ENCODE measurements at places on chromosomes 7 and 10. TPM values are rescaled to one million over a fixed set of nuclear protein-coding genes. Genes with fewer than 3 reads are reported as not detected.

The AS3MT gene
- total RNA-seq: 0.34 TPM

The DIP2C gene
- total RNA-seq: 30.1 TPM

The FOXI2 gene
- not detected for total RNA-seq

The OR6B1 gene
- not detected for total RNA-seq

GRCh38 chr7:68224041-68224741 is 1227.6 kb downstream of the TYW1 start:
- H3K36me3 ChIP-seq: no peaks in the 10 kb centered on the region
- no peak for DNase-seq
- no peak overlapping the region for H3K27ac ChIP-seq
- H3K4me3 ChIP-seq: no peak overlapping the region

- peaks cover 45% of the 10 kb centered on the region for H3K4me1 ChIP-seq
- DNase-seq: peak; percentile 96
- no peaks in the 10 kb centered on the region for H3K27me3 ChIP-seq
- no peaks in the 10 kb centered on the region for H3K36me3 ChIP-seq
- H3K27ac ChIP-seq: peak overlapping the region; percentile 69
These were observed 70.4 kb downstream of the CUBN start for GRCh38 chr10:17059197-17059688.

GRCh38 chr7:3109311-3109915 is 65.7 kb upstream of the CARD11 start:
- no peaks in the 10 kb centered on the region for H3K27me3 ChIP-seq
- peak; percentile 25 for DNase-seq
- no peak overlapping the region for H3K27ac ChIP-seq
- H3K36me3 ChIP-seq: no peaks in the 10 kb centered on the region
- no peaks in the 10 kb centered on the region for H3K4me1 ChIP-seq

DNA sequence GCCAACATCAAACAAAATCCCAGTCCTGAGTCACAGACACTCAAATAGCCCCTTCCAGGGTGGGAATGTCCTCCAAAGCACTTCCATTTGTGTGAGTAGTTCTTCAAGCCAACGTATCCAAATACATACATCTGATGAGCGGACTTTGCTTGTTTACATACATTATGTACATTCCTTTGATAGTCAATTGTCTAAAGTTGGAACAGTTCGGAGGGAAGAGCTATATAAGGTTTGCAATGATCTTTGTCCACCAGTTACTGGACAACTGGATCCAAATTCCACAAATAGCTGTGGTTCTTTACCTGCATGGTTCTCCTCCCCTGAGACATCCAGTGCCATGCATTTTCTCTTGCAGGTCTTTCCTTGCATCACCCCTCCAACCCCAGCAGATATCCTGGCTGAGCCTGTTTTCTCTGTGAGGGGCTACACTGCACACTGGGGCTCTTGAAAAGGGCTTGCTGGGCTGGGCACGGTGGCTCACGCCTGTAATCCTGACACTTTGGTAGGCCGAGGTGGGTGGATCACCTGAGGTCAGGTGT is 4.7 kb upstream of the MGMT start:
- H3K4me1 ChIP-seq: peaks cover 4% of the 10 kb centered on the region
- no peaks in the 10 kb centered on the region for H3K36me3 ChIP-seq
- no peak overlapping the region for H3K27ac ChIP-seq
- H3K27me3 ChIP-seq: no peaks in the 10 kb centered on the region

- H3K27me3 ChIP-seq: peaks cover 5% of the 10 kb centered on the region
- no peaks in the 10 kb centered on the region for H3K36me3 ChIP-seq
- no peak overlapping the region for H3K4me3 ChIP-seq
- H3K4me1 ChIP-seq: no peaks in the 10 kb centered on the region
These were observed 21.4 kb upstream of the SMC3 start for GRCh38 chr10:110546077-110546476.

DNA sequence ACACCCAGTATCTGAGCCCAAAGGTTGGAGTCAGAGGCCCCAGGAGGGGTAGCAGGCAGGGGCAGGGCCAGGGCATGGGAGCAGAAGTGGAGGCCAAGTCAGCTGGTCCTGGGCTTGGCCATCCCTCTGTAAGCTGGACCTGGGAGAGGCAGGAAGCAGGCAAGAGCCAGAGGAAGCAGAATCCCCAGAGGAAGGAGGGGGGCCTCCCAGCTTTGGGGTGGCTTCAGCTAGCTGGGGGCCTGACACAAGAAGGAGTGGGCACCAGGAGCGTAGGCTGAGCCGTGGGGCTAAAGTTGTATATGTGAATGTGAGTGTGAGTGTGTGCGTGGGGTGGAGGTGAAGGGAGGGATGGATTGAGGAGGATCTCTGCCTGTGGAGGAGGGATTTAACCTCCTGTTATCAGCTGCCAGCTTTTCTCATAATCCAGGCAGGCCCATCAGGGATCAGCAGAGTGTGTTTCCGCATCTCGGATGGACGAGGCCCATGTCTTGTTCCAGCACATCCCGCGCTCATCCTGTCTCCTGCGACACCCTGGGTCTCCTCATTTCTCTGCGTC is 54.0 kb downstream of the NEURL1 start:
- H3K36me3 ChIP-seq: no peaks in the 10 kb centered on the region
- no peak for DNase-seq
- H3K27ac ChIP-seq: no peak overlapping the region
- peaks cover 70% of the 10 kb centered on the region for H3K27me3 ChIP-seq

GRCh38 chr7:11847336-11847735 is 15.3 kb upstream of the THSD7A start:
- peak; percentile 39 for DNase-seq
- no peaks in the 10 kb centered on the region for H3K36me3 ChIP-seq
- no peaks in the 10 kb centered on the region for H3K4me1 ChIP-seq
- no peak overlapping the region for H3K4me3 ChIP-seq
- H3K27ac ChIP-seq: no peak overlapping the region

DNA sequence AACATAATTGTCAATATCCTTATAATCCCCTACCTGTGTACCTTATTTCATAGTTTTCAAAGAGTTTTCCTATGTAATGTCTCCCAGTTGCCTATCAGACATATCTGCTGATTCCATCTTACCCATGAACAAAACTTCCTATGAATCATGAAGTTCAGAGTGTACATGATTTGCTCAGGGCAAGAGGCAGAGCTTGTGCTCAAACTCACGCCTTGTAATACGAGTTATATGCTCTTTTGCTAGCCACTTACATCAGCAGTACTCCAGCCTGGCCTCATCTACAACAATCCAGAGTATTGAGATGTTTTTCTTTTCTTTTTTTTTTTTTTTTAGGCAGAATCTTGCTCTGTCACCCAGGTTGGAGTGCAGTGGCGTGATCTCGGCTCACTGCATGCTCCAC is 11.8 kb downstream of the PKD2L1 start:
- H3K27ac ChIP-seq: no peak overlapping the region
- no peak overlapping the region for H3K4me3 ChIP-seq
- no peak for DNase-seq
- no peaks in the 10 kb centered on the region for H3K36me3 ChIP-seq

- no peaks in the 10 kb centered on the region for H3K27me3 ChIP-seq
- peak overlapping the region; percentile 19 for H3K4me3 ChIP-seq
- H3K27ac ChIP-seq: peak overlapping the region; percentile 99
- peak; percentile 38 for DNase-seq
These were observed 16.1 kb upstream of the HIBADH start for GRCh38 chr7:27678617-27679260.

GRCh38 chr7:135620980-135621850 is 41.1 kb upstream of the STMP1 start:
- peak overlapping the region; percentile 52 for H3K27ac ChIP-seq
- no peaks in the 10 kb centered on the region for H3K27me3 ChIP-seq
- peaks cover 28% of the 10 kb centered on the region for H3K36me3 ChIP-seq
- H3K4me3 ChIP-seq: no peak overlapping the region
- DNase-seq: peak; percentile 82

DNA sequence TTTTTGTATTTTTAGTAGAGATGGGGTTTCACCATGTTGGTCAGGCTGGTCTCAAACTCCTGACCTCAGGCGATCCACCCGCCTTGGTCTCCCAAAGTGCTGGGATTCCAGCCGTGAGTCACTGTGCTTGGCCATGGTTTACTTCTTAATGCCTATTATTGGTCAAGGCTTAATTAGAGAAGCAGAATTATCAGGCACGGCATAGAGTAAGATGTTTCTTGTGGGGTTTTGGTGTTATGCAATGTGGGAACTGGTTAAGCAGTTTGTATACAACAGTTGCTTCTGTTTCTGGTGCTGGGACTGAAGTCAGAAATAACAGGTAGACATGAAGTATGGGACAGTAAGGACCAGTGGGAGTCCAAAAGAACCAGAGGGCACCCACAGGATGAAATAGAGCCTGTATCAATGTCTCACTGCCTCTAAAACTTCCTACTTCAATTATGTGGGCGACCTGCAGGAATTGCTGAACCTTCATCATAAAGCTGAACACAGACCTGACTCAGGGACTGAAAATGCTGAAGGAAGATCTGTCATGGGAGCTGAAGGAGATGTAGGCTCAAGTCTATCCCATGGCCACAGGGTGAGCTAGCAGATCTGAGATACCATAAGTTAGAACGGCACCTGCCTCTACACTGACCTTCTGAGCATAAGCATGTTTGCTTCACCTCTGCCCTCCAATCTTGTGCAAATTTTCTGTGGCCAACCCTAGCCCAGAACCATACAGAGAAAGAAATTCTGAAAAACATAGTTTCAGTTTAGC is 38.3 kb upstream of the VCL start:
- DNase-seq: peak; percentile 69
- no peak overlapping the region for H3K27ac ChIP-seq
- peaks cover 11% of the 10 kb centered on the region for H3K4me1 ChIP-seq
- H3K27me3 ChIP-seq: no peaks in the 10 kb centered on the region

- no peak for DNase-seq
- H3K36me3 ChIP-seq: no peaks in the 10 kb centered on the region
- H3K4me1 ChIP-seq: no peaks in the 10 kb centered on the region
- no peak overlapping the region for H3K4me3 ChIP-seq
- no peaks in the 10 kb centered on the region for H3K27me3 ChIP-seq
- H3K27ac ChIP-seq: no peak overlapping the region
These were observed 19.5 kb upstream of the RHEB start for GRCh38 chr7:151539088-151539671.

GRCh38 chr10:81082621-81083376 is 545.1 kb downstream of the SH2D4B start:
- H3K4me1 ChIP-seq: no peaks in the 10 kb centered on the region
- no peak overlapping the region for H3K4me3 ChIP-seq
- DNase-seq: no peak
- no peak overlapping the region for H3K27ac ChIP-seq
- no peaks in the 10 kb centered on the region for H3K27me3 ChIP-seq
- no peaks in the 10 kb centered on the region for H3K36me3 ChIP-seq

Data from astrocyte (in vitro differentiated cells and primary cell).